SHP77 treated with DMSO at 0.1 percent for 48 hours (cell line): ENCODE measurements at places on chromosomes 12 and 14.

DNA sequence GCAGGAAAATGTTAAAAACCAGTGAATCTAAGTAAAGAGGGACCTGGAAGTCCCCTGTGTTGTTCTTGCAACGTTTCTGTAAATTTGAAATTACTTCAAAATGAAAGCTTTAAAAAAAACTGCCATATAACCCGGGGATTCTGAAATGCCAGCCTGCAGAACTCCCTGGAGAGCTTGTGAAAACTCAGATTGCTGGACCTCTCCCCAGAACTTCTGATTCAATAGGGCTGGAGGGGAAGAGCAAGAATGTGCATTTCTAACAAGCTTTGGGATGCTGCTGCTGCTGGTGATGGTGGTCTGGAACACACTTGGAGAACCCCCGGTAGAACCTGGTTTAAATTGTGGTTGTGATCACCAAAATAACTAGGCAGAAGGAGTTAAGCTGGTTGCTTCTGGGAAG lies 300.0 kb upstream of the NOS1 start:
- no peak for DNase-seq

DNA sequence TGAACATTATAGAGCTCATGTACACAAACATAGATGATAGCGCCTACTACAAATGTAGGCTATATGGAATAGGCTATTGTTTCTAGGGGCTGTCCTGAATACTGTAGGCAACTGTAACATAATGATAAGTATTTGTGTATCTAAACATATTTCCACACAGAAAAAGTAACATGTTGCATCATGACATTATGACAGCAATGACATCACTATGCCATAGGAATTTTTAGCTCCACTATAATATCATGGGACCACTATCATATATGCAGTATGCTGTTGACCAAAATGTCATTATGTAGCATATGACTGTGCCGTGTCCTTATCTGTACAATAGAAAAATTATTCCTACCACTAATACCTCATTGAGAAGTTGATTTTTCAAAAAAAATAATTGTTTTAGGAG lies 96.7 kb upstream of the SSTR1 start:
- no peak for DNase-seq

GRCh38 chr12:112751844-112752243 lies 39.7 kb upstream of the RPH3A start:
- no peak for DNase-seq

- DNase-seq, result no peak
Measured at GRCh38 chr14:56189307-56189706, 71.1 kb downstream of the PELI2 start.

DNA sequence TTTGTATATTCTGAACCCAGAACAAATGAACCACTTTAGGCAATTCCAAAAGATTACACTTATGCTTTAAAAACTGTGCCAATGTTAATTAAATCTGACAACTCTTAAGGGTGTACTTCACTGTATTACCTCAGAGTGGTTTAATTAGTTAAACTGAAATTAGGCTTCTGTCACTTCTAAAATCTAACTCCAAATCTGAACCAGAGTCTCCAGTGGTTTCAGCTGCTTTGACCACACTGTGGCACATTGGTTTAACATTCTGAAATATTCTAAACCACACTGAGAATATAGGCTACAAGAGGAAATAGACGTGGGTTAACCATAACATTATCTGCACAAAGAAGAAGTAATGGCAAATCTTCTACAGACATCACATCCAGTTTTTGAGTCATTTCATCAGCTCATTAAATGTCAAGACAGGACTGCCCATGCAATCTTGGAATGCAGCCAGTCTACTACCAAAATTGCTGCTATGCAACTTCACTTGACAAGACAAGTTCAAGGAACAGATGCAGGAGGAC lies 94.8 kb downstream of the LRP6 start:
- DNase-seq, result no peak

DNA sequence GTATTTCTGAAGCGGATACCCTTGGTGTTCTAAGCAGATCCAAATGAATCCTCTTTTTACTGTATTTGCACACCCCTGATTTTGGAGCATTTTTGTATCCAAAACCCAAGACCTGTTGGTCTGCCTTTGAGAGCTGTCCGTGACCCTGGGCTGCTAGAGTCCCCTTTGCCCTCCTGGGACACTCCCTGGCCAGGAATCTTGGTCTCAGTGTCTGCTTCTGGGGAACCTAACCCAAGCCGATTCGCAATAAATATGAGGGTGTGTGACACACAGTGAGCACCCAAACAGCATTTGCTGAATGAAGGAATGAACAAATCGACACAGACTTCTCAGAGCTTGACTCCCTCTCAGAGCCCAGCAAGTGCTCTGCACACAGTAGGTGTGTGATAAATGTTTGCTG lies 92.9 kb downstream of the SCARB1 start:
- DNase-seq, result no peak
